Placental pericyte (primary cell): ENCODE measurements at places on chromosomes 6 and 20. TPM values are rescaled to one million over a fixed set of nuclear protein-coding genes. Genes with fewer than 3 reads are reported as not detected.

DTNBP1 gene
- total RNA-seq = 1.9 and 5.0 TPM in 2 replicates

XKR7 gene
- not detected in 2 replicates for total RNA-seq

CNBD2 gene
- total RNA-seq = 1.1 and 2.3 TPM in 2 replicates

C6orf58 gene
- not detected in 2 replicates for total RNA-seq

DPPA5 gene
- not detected in 2 replicates for total RNA-seq

MUC22 gene
- not detected in 2 replicates for total RNA-seq

EPPIN gene
- total RNA-seq = not detected in 2 replicates

SLC35F1 gene
- total RNA-seq = under 0.01 TPM in 1 of 2 replicates, not detected in the other

TMEM63B gene
- 41.7 and 56.2 TPM in 2 replicates for total RNA-seq
